ENCODE measurements at places on chromosomes 12 and 14.
A peak's percentile ranks its signal among the peaks of the same experiment; 100 is the strongest.

DNA sequence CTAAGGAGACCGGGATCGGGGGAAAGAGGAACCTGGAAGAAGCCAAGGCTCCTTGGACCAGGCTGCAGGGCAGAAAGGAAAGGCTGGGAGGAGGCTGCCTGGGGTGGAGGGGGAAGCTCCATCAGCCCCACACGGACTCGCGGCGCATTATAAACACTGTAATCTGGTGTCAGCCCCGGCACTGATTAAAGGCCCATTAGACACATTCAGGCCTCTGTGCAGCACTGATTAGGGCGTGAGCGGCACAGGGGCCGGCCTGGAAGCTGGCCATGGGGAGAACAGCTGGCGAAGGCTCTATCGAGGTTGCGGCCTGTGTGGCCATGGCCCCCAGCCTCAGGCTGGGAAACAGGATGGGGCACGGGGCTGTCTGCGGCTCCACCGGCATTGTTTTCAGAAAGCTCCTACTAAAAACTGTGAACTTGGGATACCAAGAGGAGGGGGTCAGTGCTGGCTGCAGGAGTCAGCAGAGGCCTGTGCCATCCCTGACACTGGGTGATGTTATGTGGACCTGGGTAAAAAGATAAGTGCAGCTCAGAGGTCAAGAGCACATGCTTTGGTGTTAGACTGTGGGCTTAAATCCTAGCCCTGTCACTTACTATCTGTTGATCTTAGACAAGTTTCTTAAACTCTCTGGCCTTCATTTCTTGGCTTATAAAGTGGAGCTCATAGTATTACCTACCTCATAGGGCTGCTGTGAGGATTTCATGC lies 10.6 kb downstream of the ACVRL1 start:
- DNase-seq, result no peak

DNA sequence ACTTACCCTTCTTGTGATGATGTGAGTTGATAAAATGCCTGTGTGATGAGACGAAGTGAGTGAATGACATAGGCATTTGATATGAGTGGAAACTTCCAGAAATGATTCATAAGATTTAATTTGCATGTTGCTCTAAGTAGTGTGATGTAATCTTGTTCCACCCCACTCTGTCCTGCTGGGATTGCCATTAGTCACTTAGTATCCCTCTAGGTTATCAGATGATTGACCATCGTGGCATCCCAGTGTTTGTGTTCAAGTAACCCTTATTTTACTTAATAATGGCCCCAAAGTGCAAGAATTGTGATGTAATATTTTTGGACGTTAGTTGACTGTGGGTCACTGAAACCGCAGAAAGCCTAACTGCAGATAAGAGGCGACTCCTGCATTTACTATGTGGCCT lies 214.4 kb upstream of the DIO2 start:
- no peak for DNase-seq

- DNase-seq, result peak; percentile 47
These were observed 12.9 kb downstream of the SYNE3 start for GRCh38 chr14:95503365-95504134.

DNA sequence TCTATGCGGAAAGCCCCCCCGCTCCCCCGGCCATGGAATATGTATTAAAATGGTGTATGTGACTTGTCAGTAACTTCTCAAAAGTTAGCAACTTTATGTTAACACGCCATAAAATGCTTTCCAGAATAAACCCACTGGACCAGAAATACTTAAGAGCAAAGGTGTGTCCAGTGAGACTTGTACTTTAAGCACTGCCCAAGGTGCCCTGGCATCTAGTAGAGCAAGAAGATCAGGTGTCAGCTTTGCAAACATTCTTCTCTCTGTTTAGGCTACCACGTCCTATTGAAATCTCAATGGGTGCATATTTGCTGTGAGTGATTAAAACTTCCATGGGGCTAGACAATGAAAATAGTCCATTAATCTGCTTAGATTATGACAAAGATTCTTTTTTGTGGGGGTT lies 201.2 kb downstream of the ESR2 start:
- no peak for DNase-seq

DNA sequence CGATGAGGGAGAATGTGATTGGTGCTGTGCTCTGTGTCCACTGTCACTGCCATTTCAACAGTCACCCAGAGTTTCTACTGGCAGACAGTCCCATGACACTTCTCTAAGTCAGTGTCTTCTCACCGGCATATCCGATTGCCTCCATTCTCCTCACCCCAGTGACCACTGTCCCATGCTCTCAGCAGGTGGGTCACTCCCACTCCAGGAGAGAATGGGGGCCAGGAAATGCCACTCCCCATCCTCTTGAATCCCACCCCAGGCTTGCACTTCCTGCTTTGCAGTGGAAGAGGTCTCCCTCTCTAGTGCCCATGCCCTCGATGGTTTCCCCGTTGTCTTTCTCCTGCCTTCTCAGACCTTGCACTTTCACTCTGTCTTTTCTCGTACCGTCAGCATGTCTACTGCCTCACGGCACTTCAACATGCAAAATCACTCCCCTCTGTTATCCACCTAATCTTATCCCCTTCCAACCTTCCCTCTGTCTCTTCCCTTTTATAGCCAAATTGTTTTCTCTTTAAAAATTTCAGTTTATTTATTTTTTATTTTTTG lies 2.2 kb upstream of the EP400 start:
- peak; percentile 42 for DNase-seq

- peak; percentile 55 for DNase-seq
These were observed 63.2 kb upstream of the GALNT9 start for GRCh38 chr12:132392389-132393244.

- DNase-seq, result no peak
These were observed 856 bp downstream of the ZBTB42 start for GRCh38 chr14:104801520-104802393.

- no peak for DNase-seq
These were observed 452 bp downstream of the P2RX2 start for GRCh38 chr12:132619071-132619385.

GRCh38 chr14:26841326-26841725 lies 243.5 kb upstream of the NOVA1 start:
- DNase-seq, result no peak

GRCh38 chr14:21496453-21496852 lies 14.7 kb downstream of the METTL3 start:
- no peak for DNase-seq

DNA sequence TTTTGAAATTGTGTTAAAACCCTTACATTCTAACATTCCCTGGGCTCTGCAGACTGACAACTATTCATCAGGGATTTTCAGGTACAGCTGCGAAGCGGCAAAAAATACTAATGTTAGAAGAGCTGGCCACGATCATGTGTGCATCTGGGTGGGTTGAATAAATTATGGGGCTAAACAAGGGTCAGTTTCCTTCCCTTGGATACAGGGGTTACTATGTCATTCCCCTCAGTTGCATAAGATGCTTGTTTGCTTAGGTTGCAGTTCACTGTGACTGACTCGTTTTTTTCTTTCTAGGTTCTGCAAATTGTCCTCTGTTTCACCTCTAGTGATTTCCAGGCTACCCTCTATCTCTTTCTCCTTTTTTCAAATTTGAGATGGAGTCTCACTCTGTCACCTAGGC lies 58.1 kb upstream of the GRIP1 start:
- no peak for DNase-seq

GRCh38 chr12:95201056-95201670 lies 16.1 kb downstream of the FGD6 start:
- no peak for DNase-seq

- no peak for DNase-seq
These were observed 95.4 kb upstream of the SLC38A4 start for GRCh38 chr12:46921048-46921763.

GRCh38 chr14:104519721-104520120 lies 59.8 kb upstream of the C14orf180 start:
- DNase-seq, result no peak

- DNase-seq, result no peak
These were observed 1.5 kb downstream of the VPS37B start for GRCh38 chr12:122894193-122895121.

GRCh38 chr14:60324837-60325236 lies 75.8 kb downstream of the PPM1A start:
- DNase-seq, result no peak

DNA sequence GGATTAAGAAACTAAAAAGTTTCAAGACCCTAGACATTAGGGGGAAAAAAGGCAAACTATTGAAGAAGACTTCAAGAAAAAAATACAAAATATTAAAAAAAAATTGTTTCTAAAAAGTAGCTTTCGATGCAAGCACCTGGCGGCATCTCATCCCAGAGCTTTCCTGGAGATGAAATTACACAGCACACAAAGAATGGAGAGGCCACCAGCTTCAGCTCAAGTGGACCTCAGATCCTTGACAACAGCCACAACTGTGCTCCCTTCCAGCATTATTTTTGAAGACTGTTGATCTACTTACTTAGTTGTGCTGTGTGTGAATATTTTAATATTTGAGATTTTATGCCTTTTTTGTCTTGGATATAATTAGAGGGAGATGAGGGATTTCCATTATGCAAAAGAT lies 479.0 kb downstream of the GLT1D1 start:
- no peak for DNase-seq

DNA sequence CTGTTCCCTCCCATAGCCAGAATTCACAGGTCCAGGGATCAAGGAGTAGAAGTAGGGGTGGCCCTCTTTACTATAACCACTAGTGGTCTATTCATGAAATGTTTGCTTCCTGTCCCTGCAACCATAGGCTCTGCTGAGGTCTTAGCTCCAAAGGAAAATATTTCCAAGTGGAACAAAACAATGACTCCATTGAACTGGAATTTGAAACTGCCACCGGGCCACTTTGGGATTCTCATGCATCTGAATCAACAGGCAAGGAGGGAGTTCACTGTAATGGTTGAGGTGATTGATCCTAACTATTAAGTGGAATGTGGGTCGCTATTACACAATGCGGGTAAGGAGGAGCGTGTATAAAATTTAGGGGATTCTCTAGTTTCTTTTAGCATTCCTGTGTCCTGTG lies 197.0 kb downstream of the ETNK1 start:
- DNase-seq, result no peak

DNA sequence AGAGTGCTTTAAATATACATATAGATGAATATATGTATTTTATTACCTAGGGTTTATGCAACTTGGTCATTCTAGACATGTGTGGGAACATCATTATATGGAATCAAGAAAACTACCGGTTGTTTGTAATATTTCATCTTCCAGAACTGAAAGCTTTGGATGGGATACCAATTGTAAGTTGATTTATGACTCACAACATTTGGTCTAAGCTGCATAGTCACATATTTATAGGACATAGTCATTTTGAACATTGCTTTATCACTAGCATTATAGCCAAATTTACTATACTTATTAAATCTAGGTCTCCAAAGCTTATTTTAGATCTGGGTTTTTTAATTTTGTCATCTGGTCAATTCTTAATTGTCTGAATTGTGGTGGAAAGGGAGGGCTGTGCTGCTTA lies 83.7 kb upstream of the PCNX4 start:
- DNase-seq, result no peak

- peak; percentile 99 for DNase-seq
These were observed at the start of gene DCAF5 for GRCh38 chr14:69152902-69153151. Gene DCAF5 (minus strand): TSS chr14:69153119. CDS start chr14:69152978, 141 bp downstream.

DNA sequence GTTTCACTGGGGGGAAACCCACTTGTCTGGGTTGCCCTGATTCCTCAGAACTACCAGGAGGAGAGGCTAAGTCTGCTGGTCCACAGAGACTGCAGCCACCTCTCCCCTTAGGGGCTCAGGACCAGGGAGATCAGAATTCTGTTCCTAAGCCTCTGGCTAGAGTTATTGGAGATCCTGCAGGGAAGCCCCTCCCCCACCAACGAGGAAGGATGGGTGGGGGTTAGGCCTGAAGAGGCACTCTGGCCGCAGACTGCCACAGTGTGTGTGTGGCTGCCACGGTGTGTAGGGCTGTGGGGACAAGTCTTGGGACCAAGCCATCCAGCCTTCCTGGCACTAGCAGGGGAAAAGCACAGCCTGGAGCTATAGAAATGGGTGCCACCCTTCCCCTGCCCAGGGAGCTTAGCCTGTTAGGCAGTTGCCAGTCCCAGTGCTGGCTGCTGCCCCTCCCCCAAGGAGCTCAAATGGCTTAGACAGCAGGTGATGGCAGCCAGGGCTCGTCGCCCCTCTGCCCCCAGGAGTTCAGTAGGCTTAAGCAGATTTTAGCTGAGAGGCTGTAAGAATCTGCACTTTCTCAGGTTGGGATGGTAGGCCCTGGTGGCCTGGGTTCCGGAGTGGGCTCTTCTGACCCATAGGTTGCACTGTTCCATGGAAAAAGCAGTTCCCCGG lies 107.7 kb downstream of the ERGIC2 start:
- DNase-seq, result no peak

- no peak for DNase-seq
These were observed 45.2 kb downstream of the FOXN3 start for GRCh38 chr14:89371585-89372511.

DNA sequence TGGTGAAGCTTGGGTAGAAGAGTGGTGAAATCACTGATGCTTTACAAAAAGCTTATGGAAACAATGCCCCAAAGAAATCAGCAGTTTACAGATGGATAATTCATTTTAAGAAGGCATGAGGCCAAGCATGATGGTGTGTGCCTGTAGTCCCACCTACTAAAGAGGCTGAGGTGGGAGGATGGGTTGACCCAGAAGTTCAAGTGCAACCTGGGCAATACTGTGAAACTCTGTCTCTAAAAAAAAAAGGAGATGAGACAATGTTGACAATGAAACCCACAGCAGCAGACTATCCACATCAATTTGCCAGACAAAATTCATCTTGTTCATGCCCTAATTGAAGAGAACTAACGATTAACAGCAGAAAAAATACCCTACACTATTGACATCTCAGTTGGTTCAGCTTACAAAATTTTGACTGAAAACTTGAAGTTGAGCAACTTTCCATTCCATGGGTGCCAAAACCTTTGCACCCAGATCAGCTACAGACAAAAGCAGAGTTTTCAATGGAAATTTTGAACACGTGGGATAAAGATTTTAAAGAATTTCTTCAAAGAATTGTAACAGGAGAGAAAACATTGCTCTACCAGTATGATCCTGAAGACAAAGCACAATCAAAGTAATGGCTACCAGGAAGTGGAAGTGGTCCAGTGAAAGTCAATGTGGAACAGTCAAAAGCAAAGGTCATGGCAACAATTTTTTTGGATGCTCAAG lies 26.7 kb downstream of the BTG1 start:
- DNase-seq, result no peak

GRCh38 chr14:90720336-90720735 lies 95.9 kb downstream of the TTC7B start:
- no peak for DNase-seq

DNA sequence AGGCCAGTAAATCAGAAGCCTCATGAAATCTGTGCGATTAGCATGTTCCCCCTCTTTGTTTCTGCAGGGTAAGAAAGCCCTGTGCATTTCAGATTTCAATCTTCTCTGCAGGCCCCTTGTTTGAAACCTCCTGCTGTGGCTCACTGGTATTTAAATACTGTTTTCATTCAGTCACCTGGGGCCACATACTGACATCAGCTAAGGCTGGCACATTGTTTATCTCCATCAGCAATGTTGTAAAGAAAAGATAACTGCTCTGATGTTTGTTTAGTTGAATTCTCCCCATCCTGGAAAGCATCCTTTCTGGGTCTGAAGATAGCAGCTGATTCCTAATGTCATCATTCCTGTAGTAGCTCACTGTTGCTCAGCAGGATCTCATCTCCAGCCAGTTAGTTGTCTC lies 554.9 kb downstream of the NRXN3 start:
- no peak for DNase-seq

- DNase-seq, result no peak
These were observed 110.4 kb downstream of the DAD1 start for GRCh38 chr14:22478670-22479069.

- DNase-seq, result peak; percentile 88
These were observed 21.9 kb upstream of the ZFP36L1 start for GRCh38 chr14:68814539-68815297.

GRCh38 chr14:103074729-103075367 lies 9.2 kb upstream of the LBHD2 start:
- peak; percentile 88 for DNase-seq
